GM04504 (cell line): ENCODE measurements at places on chromosomes 1 and 21.

- no peak for DNase-seq
These were observed 122.4 kb upstream of the ARHGEF16 start for GRCh38 chr1:3332043-3332442.

- no peak for DNase-seq
These were observed 179.6 kb downstream of the TGFBR3 start for GRCh38 chr1:91706140-91706957.

DNA sequence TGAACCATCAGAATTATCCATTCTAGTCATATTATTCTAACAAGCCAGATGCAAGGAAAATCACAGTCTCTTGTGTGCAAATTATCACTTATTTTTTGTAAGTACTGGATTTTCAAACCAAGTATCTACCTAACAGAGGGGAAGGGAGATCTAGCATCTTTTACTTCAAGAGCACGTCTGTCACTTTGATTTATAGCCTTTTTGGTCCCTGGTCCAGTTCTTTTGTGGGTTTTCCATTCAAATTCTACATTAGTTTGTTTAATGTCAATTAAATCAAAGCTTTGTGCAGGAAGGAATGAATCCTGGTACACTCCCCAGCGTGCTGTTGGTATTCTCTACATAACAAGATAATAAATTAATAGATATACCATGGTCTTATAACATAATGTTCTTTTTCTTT, 43.6 kb downstream of the ERG start:
- DNase-seq: no peak

DNA sequence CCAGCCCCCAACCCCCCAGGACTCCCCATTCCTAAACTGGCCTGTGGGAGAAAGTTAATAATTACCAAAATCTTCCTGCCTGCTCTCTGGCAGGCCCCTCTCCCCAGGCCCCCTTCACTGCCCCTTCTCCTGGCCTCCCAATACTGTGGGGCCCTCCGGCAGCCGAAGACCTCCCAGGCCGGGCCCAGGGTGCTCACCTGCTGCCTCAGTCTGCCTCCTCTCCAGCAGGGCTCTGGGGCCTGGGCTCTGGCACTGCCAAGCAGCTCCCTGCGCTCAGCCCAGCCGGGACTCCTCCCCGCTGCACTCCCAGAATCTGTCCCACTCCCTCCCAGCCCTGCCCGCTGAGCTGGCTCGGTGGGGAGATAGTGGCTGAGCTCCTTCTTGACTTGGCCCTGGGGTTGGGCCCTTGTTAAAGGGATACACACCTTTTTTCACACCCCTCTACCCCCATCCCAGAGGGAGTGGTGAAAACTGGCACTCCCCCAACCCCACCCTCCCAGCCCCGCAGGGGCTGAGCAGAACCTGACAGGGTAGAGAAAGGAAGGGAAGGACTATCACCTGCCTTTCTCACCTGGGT, at the start of gene S100A16:
S100A16 (minus strand) TSS at position 383 of the 577 bp plus-strand sequence. CDS start 4,986 bp downstream, outside the sequence.
- DNase-seq: peak; percentile 62

DNA sequence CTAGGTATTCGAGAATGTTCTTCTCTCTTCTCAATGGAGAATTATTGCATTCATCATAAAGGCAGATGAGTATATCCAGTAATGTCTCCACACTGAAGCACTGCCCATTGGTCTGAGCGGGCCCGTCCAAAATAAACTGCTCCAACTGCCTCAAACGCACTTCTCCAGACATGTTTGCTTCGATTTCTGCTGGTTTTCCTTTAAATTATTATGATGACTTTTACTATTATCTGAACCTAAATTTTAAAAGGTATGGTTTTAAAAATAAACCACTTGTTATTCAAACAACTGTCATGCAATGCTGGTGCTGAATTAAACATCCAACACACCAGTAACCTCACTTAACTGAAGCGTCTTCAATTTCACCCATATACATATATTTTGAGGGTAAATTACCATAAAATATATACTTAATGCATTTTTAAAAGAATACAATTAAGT, 1.3 kb downstream of the CDC42BPA start:
- DNase-seq: no peak

DNA sequence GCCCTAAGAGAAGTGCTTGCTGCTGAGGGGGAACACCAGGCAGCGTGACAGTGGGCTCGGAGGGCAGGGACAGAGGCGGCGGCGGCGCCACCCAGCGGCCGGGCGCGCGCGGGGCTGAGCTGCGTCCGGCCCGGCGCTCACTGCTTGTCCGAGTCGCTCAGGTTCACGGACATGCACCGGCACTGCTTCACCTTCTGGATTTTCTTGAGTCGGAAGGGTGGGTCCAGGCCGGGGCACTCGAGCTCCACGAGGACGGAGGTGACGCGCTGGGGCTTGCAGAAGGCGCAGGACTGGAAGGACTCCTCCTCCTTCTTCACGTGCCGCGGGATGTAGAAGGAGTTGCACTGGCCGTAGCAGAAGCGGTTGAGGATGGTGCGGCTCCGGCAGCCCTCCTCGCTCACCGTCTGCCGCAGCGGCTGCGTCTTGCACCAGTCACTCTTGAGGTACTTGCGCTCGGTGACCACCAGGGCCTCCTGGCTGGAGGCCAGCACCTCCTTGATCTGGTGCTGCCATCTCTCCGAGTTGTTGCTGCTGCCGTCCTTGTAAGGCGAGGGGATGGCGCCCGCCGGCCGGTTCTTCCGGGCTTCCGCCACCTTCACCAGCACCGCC, 119.0 kb downstream of the GREM2 start:
- DNase-seq: no peak

- DNase-seq: no peak
These were observed 1.0 kb upstream of the TFF2 start for GRCh38 chr21:42351626-42352440.

DNA sequence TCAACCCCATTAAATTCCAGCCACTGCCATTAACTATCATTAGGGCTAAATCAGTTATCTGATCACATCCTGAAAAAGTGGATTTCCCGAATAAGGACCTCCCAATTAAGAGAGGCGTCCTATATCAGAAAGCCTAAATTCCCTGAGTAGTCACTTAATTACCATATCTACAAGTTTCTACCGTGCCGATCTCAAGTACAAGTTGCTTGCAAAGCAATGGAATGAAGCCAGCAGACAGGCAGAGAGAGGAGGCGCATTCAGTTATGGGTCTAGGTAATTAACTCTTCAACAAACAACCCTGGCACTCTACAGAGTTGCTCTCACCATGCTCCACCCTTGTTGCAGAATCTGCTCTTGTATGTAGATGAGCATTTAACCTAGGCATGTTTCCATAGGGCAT, 494.6 kb upstream of the RUNX1 start:
- no peak for DNase-seq

GRCh38 chr1:22903113-22903512, 69.6 kb downstream of the LACTBL1 start:
- DNase-seq: no peak

DNA sequence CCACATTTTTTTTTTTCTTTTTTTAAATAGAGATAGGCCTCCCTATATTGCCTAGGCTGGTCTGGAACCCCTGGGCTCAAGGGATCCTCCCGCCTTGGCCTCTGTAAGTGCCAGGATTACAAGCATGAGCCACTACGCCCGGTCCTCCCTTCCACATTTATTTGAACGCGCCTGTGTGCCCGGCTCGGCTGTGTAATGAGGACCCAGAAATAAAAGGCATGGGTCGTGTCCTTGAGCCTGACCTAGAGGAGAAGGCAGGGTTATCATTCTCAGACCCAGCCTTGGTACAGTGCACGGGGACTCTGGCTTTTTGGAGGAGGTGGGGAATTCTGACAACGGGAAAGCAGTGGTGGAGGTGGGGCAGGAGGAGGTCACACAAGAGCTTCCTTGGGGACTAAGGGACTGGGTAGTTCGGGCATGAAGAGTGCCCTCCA, 841 bp downstream of the CENPF start:
- no peak for DNase-seq

GRCh38 chr1:86271046-86271445, 114.5 kb upstream of the COL24A1 start:
- no peak for DNase-seq

DNA sequence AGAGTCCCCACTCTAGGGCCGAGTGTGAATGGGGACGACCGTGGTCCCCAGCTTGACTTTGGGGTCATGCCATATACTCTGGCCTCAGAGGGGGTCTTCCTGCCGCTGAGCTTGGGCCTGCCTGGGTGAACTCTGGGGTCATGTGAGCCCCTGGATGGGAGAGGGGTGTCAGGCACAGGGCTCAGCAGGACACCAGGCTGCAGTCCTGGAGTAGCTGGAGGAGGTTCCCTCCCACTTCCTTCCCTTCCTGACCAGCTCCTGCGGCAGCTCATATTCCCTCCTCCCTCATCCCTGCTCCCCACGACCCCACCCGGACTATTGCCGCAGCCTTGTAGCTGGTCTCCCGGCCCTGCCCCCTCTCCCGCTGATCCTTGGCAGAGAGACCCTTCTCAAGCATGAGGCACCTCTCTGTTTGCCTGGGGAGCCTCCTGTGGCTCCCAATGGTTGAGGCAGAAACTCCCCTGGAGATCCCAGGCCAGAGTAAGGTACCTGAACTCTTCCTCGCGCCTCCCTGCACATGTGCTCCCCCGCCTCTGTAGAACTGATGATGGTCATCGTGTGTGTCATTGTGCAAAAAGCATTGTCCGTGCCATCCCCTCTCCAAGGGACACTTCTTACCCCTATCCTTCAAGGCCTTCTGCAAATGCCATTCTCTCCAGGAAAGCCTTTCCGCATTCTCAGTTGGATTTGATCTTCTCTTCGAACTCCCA, 1.8 kb downstream of the TNFRSF1B start:
- DNase-seq: no peak

DNA sequence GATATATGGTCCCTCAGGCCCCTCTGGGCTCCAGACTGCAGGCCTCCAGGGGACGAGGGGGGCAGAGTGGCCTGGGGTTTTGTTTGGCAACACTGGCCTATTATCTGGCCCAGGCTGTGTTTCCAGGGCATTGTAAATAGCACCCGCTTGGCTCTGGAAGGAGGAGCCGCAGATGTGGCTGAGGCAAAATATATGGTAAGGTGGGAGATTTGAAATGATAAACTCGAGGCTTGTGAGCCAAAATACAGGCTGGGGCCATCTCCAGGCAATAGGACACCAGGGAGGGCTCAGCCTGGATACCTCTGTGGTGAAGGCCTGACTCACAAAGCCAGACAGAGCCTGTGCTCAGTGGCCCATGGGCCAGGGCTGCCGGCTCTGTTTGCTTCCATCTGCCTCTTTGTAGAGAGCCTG, 14.0 kb downstream of the NAV1 start:
- DNase-seq: no peak

GRCh38 chr1:152159144-152159543, at the start of gene RPTN:
TSS of gene RPTN (minus strand) at chr1:152159228. CDS start at chr1:152157889, 1,339 bp downstream.
- DNase-seq: no peak

DNA sequence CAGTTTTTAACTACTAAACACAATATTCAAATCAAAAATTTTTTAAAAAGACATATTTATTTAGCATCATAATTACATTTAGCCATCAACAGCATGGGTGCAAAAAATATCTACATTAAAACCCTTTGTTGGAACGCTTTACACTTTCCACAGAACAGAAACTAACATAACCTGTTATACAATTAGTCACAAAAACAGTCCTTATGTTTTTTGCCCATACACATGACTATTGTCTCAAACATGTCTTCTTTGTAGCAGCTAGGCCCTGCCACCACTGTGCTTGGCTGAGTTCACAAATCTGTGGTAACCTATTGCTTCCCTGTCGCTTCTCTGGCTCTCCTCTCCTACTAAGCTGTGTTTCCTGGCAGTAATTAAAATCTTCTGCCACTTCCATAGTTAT, 1350.0 kb upstream of the ADGRL2 start:
- DNase-seq: no peak

GRCh38 chr1:65321879-65322278, 12.5 kb downstream of the DNAJC6 start:
- no peak for DNase-seq

GRCh38 chr1:27366411-27367159, at the start of gene MAP3K6:
TSS of gene MAP3K6 (minus strand) at chr1:27366961. CDS start at chr1:27366597, 364 bp downstream.
- DNase-seq: peak; percentile 53

- no peak for DNase-seq
These were observed 3.6 kb upstream of the NFIA start for GRCh38 chr1:61078618-61079295.

DNA sequence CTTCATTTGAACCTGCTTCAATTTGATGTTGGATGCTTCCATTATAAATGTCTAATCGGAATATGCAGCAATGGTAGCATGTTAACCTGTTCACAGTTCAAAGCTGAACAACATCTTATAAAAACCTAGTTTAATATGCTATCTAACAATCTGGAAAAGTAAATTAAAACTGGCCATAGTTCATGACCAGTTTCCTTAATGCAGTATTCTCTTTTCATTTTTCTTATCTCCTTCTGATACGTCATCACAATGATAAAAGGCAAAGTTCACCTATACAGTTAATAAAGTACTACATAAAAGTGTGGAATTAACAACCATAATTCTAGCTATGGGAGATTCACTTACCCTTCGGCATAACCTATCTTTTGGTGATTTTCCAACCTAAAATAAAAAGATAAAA, 65.1 kb downstream of the IARS2 start:
- no peak for DNase-seq

- no peak for DNase-seq
These were observed 627 bp upstream of the GNB1 start for GRCh38 chr1:1891349-1892078.

GRCh38 chr1:89839516-89839915, 18.7 kb downstream of the LRRC8D start:
- no peak for DNase-seq

- DNase-seq: no peak
These were observed 30.7 kb downstream of the TRIM62 start for GRCh38 chr1:33151116-33151515.

DNA sequence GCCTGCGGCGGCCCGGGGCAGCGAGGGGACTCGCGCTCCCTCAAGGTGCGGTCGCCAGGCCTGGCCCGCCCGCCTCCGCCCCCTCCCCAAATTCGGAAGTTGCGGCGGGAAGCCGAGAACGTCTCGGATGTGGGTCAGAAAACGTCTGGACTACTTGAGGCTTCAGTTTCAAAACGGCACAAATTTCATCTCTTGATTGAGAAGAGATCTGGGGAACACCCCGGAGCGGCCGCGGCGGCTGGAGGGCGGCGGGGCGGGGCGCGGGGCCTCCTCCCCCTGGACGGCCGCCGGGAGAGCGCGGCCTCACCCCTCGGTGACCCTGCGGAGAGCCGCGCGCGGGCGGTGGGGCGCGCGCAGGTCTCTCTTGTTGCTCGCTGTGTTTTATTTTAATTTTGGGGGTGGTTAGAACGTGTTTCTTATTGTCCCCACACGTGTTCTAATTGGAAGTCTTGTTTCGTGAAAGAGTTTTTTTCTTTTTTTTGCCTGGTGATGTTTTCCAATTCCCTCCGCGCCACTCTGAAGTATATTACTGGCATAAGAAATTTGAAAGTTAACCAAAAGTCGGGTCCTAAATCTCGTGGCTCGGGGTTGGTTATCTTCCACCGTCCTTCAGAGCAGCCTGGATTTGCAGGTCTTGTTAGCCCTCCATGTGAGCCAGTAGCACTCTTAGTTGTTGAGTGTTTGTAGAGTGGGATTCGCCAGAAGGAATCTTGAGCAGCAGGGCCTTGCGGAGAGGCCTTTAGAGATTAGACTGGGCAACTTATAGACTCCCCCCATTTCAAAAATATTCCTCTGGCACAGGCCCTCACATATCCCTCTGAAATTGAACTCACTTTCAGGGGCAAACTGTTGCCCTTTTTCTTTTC, 749 bp downstream of the PCBP3 start:
- DNase-seq: no peak

- no peak for DNase-seq
These were observed 174.7 kb upstream of the SGIP1 start for GRCh38 chr1:66359269-66359668.

- DNase-seq: no peak
These were observed 21.1 kb downstream of the ROR1 start for GRCh38 chr1:63794939-63795378.

- no peak for DNase-seq
These were observed 177.2 kb downstream of the NFIA start for GRCh38 chr1:61259379-61260148.
